ENCODE measurements at places on chromosomes 7 and 10.

- no peak for DNase-seq
Measured at GRCh38 chr7:116708861-116709260, 36.9 kb downstream of the MET start.

- peak; percentile 95 for DNase-seq
Measured at GRCh38 chr7:123747620-123748141, 1.1 kb downstream of the WASL start.

DNA sequence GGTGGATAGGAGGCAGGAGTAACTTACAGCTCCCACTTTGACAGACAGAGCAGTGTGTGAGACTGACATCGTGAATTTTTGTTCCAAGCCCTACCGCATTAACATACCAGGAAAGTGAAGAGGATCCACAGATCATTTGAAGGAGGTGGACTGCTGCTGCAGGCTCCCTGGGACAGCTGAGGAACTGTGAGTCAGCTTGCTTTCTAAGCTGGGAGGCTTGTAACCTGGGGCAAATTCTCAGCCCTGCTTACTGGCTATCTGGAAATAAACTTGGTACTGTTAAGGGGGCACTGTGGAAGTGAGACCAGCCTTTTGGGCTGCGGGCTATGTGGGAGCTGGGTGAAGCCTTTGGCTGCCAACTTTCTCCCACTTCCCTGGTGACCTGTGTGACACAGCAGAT lies 1202.5 kb downstream of the DNAJB9 start:
- DNase-seq = no peak

DNA sequence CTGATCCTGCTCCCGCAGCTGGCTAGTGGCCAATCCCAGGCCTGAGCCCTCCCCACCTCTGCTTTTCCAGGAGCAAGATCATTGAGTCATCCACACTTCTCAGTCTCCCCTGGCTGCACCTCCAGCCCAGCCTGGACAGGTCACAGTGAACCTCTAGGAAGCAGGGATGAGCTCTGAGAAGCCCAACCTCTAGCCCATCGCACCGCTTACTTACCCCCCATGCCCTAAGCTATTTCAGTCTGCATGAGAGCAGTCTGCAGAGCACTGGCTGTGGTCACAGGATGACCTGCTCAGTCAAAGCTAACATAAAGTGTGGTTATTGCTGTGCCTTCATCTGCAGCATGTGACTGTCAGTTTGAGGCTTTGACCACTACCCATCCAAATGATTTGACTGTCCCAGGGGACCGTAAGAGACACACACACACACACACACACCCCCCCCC lies 129.2 kb downstream of the SORBS1 start:
- peak; percentile 17 for DNase-seq
